Stimulated activated CD8-positive, alpha-beta memory T cell treated with anti-CD3 and anti-CD28 coated beads, Interleukin-4, amount 100 ng/mL, for 1 hour (primary cell): ENCODE measurements at places on chromosomes 1 and 21.

DNA sequence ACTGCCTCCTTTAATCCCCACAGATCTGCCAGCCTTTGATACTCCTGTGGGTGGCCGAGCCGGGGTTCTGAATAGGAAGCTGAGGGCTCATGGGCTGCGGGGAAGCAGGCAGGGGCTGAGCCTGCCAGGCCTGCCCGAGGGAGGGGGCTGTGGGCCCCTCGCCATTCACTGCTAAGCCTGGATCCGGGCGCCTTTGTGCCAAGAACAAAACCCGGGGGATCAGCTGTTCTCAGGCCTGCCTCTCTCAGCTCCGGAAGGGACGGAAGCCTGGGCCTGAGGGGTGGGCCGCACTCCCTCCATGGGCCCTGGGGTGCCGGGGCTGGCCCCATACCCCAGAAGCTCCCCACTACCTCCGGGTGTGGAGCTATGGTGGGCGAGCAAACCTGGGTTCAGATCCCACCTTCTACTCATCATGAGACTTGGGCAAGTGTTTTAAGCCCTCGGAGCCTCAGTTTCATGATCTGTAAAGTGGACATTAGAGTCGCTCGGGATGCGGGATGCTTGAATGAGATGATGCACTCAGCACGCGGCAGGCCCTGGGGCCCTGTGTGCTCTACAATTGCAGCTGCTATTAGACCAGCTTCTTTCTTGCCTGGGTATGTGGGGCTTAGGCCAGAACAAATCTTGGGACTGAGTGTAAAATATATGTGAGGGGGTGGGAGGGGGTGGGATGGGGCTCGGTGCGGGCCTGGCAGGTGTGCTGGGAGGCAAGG is 19.2 kb upstream of the EPHA2 start:
- DNase-seq, result no peak

DNA sequence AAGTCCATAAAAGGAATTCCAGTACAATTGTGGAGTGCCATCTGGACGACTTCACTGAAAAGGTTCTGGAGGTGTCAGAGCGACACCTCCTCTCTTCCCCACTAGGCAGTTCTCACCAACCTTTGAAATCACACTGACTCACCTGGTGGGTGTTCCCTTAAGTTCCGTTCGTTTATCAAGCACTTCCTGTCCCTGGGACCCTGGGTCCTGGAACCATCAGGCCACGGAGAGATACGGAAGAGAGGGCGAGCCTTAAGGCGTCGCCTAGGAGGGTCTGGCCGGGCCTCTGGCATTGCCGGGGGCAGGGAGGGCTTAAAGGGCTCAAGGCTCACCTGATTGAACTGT is 317 bp downstream of the SPAG17 start:
- DNase-seq, result no peak

DNA sequence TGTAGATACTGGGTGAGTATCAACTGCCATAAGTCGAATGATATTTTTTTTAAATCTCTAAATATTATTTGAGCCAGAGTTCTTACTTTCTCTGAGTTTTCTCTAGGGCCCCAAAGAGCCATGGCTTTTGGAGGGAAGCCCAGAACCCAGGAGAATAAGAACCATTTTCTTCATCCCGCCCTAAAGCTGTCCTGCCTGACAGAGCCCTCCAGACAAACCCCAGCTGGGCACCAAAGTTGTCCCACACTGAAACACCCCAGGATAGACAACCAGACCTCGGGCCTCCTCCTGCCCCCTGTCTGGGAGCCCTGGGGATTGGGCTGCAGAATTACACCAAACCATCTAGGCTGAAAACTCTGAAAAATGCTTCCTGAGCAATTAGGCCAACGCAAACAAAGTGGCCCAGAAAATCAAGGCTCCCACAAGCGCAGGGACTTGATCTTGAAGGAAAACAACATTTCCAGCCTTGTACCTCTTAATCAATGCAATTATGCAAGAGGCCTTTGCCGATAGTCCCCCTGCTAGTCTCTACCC is 113.1 kb downstream of the RRAGC start:
- no peak for DNase-seq

- DNase-seq, result no peak
Measured at GRCh38 chr21:42341776-42342542, 8.8 kb downstream of the TFF2 start.

DNA sequence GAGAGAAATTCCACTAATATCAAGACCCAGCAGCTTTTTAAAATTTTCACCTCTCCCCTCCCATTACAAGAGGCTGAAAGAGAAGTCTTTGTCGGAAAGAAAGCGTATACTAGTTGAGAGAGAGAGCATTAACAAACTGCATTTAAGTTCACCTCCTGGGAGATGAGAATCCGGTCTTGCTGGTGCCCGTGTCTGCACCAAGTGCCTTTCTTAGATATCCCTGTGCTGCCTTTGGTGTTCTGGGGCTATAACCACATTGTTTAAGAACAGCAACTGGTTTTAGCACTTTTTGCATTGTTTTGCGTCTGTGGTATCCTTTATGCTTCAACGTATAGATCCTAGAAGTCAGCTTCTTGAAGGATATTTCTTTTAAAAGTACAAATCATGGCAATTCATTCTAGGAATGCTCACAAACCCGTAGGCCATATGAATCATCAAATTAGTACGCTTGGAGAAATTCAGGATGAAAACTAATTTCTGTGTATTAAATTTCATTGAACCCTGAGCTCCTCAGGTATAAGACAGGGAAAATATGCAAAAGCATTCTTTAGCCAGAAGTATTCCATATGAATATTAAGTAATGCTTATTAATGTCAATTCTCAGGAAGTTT is 3.4 kb upstream of the RPE65 start:
- no peak for DNase-seq

DNA sequence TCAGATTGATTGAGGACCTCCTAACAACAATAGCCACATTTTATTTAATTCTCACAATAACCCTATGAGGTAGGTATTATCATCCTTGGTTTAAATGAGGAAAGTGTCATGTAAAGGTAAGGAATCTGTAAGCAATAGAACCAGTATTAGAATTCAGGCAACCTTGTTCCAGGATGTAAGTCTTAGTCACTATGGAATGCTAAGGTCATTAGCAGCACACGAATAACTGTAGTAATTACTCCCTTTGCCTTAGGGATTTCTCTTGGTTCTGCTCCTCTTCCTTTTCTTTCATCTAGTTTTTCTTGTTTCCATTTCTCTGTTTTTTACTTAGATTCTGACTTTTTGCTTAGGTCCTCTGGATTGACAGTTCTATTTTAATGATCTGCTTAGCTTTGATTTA is 23.1 kb upstream of the ATP6V1G3 start:
- DNase-seq, result no peak

- no peak for DNase-seq
Measured at GRCh38 chr1:33872275-33872674, 8.4 kb downstream of the HMGB4 start.

DNA sequence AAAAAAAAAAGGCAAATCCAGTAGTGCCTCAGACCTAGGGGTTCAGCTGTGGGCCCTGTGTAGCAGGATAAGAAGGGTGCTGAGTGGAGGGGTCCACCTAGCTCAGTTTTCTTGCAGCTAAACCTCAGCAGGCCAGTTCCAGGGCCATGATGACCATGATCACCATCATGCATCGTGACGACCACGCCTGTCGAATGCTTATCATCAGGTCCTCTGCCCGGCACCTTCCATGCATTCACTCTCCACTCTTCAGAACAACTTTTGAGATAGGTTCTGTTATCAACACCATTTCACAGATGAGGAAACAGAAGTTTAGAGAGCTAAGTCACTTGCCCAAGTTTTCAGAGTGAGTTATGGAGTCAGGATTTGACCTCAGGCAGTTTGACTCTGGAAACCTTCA is 54.9 kb downstream of the ACBD3 start:
- DNase-seq, result no peak

GRCh38 chr1:87028576-87028975 is 114.1 kb downstream of the HS2ST1 start:
- DNase-seq, result no peak

DNA sequence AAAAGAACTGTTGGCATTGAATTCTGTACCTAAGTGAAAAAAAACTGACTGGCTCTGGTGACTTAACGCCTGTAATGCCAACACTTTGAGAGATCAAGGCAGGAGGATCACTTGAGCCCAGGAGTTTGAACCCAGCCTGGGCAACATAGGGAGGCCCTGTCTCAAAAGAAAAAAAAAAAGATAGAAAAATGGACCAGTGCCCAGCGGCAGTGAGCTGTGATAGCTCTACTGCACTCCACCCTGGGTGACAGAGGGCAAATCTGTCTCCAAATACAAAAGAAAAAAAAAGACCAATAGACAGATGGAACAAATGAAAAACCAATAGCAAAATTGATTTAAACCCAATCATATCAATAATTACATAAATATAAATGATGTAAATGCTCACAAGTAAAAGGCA is 674 bp upstream of the AKR7A3 start:
- no peak for DNase-seq

GRCh38 chr1:241992734-241993133 is 6.2 kb downstream of the MAP1LC3C start:
- DNase-seq, result no peak

- no peak for DNase-seq
Measured at GRCh38 chr1:44806704-44807363, at the start of gene DYNLT4. Gene DYNLT4 (minus strand): TSS chr1:44807351. CDS start chr1:44806668, 683 bp downstream.

- DNase-seq, result no peak
Measured at GRCh38 chr1:152015766-152016165, 21.0 kb downstream of the S100A11 start.

- DNase-seq, result no peak
Measured at GRCh38 chr1:25932321-25932720, 26.1 kb upstream of the STMN1 start.

DNA sequence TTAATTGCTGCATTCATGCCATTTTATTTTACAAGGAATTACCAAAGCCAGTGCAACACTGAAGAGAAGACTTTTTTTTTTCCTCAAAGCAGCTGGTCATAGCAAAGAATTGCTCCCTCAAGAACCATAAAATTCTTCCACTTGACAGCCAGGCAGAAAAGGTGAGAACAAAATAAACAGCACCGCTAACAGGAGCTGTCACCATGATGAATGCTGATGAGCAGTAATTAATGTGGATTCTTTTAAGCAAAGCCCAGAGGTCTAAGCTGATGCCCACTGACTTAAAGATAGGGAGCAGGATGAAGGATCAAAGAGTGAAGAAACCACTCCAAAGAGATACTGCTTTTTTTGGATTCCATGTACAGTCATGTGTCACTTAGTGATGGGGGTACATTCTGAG is 428.4 kb downstream of the BRINP3 start:
- no peak for DNase-seq

GRCh38 chr1:228095938-228096337 is 7.2 kb downstream of the C1orf35 start:
- DNase-seq, result no peak

DNA sequence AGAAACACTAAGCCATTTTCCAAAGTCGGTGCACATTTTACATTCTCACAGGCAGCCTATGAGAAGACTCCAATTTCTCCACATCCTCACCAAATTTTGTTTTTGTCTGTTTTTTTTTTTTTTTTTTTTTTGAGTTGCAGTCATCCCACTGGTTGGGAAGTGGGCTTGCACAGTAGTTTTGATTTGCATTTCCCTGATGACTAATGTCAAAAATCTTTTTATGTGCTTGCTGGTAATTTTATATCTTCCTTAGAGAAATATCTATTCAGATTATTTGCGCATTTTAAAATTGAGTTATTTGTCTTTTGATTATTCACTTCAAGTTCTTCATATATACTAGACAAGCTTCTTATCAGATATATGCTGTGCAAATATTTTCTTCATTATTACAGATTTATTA is 141.5 kb downstream of the USH2A start:
- DNase-seq, result no peak

DNA sequence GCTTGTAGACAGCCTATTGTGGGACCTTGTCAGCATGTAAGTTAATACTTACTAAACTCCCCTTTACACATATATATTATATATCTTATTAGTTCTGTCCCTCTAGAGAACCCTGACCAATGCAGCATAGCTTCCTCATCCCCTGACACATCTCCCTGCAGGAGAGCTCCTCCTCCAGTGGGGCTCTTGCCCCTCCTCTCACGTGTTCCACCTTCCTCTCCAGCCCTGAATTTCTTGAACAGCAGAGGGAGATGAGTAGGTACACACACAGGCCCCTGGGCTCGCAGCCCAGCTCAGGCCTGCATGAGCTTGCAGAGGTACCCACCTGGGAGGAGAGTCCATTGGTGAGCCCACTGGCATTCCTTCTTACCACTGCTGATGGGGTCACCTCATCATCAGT is 27.3 kb upstream of the GOLT1A start:
- no peak for DNase-seq

- DNase-seq, result no peak
Measured at GRCh38 chr1:20731057-20731991, 1.2 kb downstream of the SH2D5 start.

DNA sequence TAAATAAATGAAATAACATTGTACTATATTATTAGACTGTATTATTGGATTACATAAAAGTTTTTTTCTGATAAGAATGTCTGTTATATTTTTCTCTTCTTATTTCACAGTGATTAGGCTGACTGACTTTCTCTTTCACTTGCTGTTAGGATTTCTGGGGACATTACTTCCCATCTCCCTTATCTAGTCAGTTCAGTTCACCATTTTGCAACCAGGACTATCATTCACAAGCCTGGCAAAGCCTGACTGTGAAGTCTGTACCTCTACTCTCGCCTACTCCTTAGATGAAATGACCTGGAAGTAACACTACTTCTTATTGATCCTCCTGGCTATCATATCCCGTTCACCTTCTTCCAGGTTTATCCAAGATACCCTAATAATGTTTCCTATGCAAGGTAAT is 676.6 kb downstream of the USP25 start:
- DNase-seq, result no peak

- DNase-seq, result no peak
Measured at GRCh38 chr1:15504436-15504835, 19.6 kb downstream of the CASP9 start.

- no peak for DNase-seq
Measured at GRCh38 chr1:97632075-97632474, 288.8 kb downstream of the DPYD start.

DNA sequence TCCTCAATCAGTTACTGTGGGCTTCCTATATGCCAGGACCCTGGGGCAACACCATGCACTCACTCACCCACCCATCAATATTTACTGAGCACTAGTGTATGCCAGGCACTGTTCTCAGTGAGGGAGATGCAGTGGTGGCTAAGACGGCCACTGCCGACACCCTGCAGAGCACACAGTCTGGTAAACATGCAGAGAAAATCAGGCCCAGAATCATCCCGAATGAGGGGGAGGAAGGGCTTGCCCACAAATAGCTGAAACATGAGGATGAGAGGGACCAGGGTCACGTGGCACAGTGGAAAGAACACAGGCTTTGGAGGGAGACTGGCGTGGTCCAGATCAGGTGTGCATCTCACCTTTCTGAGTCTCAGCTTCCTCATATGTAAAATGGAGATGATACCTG is 89.2 kb upstream of the IGSF21 start:
- DNase-seq, result no peak

GRCh38 chr1:153394391-153394790 is 3.5 kb upstream of the S100A8 start:
- no peak for DNase-seq

DNA sequence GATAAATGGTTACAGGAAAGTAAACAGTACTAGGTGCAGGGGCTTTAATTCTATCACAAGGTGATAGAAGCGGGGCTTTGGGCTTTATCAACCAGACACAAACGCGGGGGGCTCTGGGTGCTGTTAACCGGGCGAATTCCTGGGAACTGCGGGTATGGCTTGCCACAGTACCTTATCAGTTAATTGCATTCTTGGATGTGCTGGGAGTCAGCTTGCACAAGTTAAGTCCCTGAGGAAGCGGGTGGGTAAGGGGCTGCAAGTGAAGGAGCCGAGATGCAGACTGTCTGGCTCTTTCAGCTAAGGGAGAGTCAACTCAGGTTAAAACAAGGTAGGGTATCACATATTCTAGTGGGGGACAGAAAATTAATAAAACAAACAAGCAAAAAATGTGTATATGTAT is 661 bp downstream of the GBP4 start:
- no peak for DNase-seq
